ENCODE measurements at places on chromosomes 13 and 19.

DNA sequence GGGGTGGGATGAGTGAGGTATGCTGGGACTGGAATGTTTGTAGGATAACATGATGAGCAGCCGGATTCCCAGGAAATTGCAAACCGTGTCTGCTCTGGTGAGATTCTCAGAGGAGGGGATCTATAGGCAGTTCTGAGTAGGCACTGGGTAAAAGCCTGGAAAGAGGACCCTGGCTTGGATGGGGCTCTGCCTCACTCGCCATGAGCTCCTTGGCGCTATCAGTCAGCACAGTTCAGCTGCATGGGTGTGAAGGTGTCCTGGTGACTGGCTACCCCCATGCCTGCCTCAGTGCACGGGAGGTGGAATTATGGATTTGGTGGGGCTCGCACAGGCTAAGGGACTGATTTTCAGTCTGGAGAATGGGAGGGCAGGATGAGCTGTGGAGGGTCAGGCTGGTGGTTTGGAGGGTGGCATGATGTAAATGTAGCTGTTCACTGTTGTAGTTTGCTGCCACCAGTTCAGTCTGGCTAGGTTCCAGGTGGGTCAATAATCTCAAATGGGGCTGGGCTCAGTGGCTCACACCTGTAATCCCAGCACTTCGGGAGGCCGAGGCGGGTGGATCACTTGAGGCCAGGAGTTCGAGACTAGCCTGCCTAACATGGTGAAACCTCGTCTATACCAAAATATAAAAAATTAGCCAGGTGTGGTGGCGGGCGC is 9.2 kb upstream of the ZNF627 start:
- H3K4me1 ChIP-seq = peaks cover 6% of the 10 kb centered on the region
- no peak overlapping the region for H3K27ac ChIP-seq
- H3K4me3 ChIP-seq = no peak overlapping the region
- no peaks in the 10 kb centered on the region for H3K36me3 ChIP-seq

DNA sequence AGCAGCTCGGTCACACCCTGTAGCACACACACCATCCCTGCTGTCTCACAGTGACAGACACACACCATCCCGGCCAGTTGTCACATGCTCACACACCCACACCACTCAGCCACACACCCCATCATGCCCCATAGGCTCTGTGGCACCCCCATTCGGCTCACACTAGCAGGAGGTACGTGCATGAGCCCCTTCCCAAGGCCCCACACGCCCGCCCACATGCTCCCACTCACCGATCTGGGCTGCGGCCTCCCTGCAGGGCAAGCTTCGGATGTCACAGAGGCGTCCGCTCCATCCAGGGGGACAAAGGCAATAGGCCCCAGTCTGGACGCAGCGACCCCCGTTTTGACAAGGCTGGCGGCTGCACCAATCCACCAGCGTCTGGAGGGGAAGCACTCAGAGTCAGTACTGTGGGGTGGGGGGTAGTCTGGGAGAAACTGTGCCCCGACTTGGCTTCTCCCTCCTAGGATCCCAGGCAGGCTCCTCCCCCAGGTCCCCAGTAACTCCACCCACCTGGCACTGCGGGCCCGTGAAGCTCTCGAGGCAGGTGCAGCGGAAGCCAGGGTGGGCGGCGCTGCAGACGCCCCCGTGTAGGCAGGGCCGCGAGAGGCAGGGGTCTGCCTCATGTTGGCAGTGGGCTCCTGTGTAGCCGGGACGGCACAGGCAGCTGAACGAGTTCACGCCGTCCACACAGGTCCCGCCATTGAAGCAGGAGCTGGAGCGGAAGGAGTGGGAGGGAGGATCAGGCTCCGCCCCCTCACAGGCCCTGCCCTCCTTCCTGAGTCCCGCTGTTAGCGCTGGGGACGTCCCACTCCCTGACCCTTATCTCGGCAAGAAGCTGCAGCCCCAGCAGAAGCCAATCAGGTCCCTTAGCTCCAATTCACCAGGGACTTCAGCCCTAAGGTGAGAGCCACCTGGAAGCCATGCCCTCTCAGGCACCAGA is 20.1 kb downstream of the NOTCH3 start:
- H3K36me3 ChIP-seq = peaks cover 1% of the 10 kb centered on the region
- peak overlapping the region; percentile 22 for H3K4me3 ChIP-seq
- no peaks in the 10 kb centered on the region for H3K4me1 ChIP-seq
- no peaks in the 10 kb centered on the region for H3K27me3 ChIP-seq

DNA sequence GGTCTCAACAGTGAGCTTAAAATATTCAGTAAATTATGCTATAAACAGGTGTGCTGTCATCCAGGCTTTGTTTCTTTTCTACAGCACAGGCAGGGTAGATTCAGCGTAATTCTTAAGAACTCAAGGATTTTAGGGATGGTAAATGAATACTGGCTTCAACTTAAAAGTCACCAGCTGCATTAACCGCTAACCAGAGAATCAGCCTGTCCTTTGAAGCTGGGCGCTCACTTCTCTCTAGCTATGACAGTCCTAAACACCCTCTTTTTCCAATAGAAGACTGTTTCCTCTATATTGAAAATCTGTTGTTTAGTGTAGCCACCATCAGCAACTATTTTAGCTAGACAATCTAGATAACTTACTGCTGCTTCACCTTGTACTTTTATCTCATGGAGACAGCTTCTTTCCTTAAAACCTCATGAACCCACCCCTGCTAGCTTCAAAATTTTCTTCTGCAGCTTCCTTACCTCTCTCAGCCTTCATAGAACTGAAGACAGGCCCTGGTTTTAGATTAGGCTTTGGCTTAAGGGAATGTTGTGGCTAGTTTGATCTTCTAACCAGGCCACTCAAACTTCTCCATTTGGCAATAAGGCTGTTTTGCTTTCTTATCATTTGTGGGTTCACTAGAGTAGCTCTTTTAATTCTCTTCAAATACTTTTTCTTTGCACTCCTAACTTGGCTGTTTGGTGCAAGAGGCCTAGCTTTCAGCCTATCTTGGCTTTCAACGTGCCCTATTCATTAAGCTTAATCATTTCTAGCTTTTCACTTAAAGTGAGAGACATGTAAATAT is 89.5 kb downstream of the USP12 start:
- no peaks in the 10 kb centered on the region for H3K4me1 ChIP-seq
- H3K27me3 ChIP-seq = no peaks in the 10 kb centered on the region
- DNase-seq = no peak
- no peak overlapping the region for H3K4me3 ChIP-seq
- H3K27ac ChIP-seq = no peak overlapping the region

DNA sequence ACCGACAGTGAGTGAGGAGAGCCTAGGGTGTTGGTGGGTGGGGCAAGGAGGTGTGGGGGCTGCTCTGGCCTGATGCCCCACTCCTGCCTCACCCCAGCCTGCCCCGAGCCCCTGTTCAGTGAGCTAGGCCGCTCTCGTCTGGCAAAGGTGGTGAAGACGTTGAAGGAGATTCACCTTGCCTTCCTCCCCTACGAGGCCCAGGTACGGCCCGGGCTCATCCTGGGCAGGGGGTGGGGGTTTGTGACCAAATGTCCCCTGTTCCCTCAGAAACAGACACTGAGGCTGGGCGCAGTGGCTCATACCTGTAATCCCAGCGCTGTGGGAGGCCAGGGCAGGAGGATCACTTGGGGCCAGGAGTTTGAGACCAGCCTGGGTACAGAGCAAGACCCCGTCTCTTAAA is 3.9 kb downstream of the STXBP2 start:
- no peak overlapping the region for H3K27ac ChIP-seq
- no peaks in the 10 kb centered on the region for H3K27me3 ChIP-seq
- DNase-seq = no peak
- H3K36me3 ChIP-seq = peaks cover 2% of the 10 kb centered on the region

DNA sequence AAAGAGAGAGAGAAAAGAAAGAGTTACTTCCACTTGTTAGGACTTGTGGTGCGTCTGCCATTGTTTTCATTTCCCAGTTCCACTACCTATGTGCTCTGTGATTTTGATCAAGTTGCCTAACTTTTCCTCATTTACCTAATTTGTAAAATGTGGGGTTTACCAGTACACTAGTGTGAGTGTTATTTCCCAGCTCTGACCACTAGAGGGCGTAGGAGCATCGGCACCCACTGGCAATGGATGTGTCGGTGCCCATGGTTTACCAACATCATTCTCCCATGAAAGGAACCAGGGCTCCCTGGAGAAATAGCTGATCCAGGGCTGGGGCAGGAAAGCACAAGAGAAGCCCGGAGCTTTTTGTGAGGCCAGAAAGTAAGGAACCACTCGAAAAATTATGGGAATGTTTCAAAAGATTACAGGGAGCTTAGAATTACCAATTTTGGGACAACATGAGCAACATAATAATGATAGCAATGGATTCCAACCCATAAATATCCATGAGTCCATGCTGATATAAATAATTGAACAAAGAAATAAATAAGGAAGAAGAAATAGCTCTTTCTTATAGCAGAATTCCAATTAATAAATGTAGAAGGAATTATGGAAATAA is 15.1 kb upstream of the CEACAM4 start:
- H3K27ac ChIP-seq = no peak overlapping the region
- no peaks in the 10 kb centered on the region for H3K36me3 ChIP-seq
- DNase-seq = peak; percentile 64
- no peaks in the 10 kb centered on the region for H3K4me1 ChIP-seq
